ENCODE measurements at places on chromosomes 2 and 18. TPM values are rescaled to one million over a fixed set of nuclear protein-coding genes. Genes with fewer than 3 reads are reported as not detected.

The CIB4 gene
- total RNA-seq = not detected

The VWA3B gene
- not detected for total RNA-seq

The CYP27A1 gene
- total RNA-seq = 17.7 TPM

The GPR39 gene
- 1.6 TPM for total RNA-seq

The RNU2-63P gene
- not detected for total RNA-seq

The DUSP2 gene
- 4.2 TPM for total RNA-seq

The KANSL3 gene
- 23.5 TPM for total RNA-seq

The NYAP2 gene
- total RNA-seq = 0.52 TPM

The OBSL1 gene
- 87.2 TPM for total RNA-seq

The DNAJC5G gene
- under 0.01 TPM for total RNA-seq

The IL37 gene
- total RNA-seq = not detected

The NCKAP1 gene
- 83.0 TPM for total RNA-seq

The PLB1 gene
- total RNA-seq = 1.0 TPM

The FAM228A gene
- 0.52 TPM for total RNA-seq

The PPM1G gene
- 42.8 TPM for total RNA-seq

The IL18R1 gene
- 0.52 TPM for total RNA-seq

The IL36RN gene
- not detected for total RNA-seq

The LYPD6B gene
- 0.52 TPM for total RNA-seq

The CWC22 gene
- 13.6 TPM for total RNA-seq

The SPDYA gene
- 1.0 TPM for total RNA-seq

The SPC25 gene
- 3.7 TPM for total RNA-seq

The ANKRD30B gene
- under 0.01 TPM for total RNA-seq

The OSR1 gene
- total RNA-seq = 10.4 TPM

The TMEFF2 gene
- total RNA-seq = 6.3 TPM

The CRACDL gene
- total RNA-seq = 0.52 TPM

The OSBPL6 gene
- 2.1 TPM for total RNA-seq

The REG3G gene
- not detected for total RNA-seq

The ASTL gene
- total RNA-seq = not detected

The HEATR5B gene
- 41.2 TPM for total RNA-seq

The KLHL14 gene
- total RNA-seq = 0.52 TPM

The MC4R gene
- total RNA-seq = 0.52 TPM

The PRKAG3 gene
- 9.9 TPM for total RNA-seq

The MYO3B gene
- total RNA-seq = under 0.01 TPM

The HOXD10 gene
- 0.52 TPM for total RNA-seq

The CRYBA2 gene
- total RNA-seq = not detected

The AKAIN1 gene
- total RNA-seq = not detected

All from skeletal muscle tissue (tissue), 5 donors.